AG10803 (cell line): ENCODE measurements at places on chromosomes 3 and 15.

- no peak for DNase-seq
These were observed 3.9 kb downstream of the UPK1B start for GRCh38 chr3:119177321-119177720.

DNA sequence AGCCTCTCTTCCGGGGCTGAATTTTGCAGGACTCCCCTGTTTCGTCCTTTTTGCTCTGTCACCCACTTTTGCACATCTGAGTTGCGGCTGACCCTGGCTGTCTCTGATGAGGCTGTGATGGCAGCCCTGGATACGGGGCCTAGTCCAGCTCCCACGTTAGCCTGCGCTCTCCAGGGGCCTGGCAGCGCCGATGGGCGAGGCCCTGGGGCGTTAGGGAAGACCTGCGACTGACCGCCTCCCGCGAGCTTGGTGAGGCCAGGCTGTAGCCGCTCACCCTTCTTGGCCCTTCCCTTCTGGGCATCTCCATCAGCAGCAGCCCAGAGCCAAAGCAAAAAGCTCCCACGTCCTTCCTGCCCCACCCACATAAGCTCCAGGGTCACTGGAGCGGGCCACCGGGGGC, 85.2 kb downstream of the FBLN2 start:
- DNase-seq, result no peak

GRCh38 chr3:61657689-61658088, 96.3 kb downstream of the PTPRG start:
- no peak for DNase-seq

- peak; percentile 71 for DNase-seq
These were observed 18.4 kb downstream of the ZBTB38 start for GRCh38 chr3:141386611-141387111.

DNA sequence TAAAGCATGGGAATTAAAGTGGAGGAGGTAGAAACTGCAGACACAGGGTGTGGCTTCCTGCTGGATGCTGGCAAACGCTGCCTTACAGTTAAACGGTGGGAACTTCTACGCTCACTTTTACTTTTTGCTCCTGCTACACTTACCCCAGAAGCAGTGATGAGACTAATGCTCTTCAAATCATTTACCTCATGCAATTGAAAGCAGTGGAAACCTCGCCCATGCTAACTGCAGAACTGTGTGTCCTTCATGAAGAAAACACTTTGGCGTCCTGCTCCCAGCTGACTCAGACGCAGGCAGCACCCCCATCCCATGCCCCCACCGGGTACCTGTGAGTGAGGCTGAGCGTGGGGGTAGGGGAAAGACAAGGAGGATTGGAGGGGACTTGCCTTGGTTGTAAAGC, 31.8 kb downstream of the UPK1B start:
- DNase-seq, result no peak

DNA sequence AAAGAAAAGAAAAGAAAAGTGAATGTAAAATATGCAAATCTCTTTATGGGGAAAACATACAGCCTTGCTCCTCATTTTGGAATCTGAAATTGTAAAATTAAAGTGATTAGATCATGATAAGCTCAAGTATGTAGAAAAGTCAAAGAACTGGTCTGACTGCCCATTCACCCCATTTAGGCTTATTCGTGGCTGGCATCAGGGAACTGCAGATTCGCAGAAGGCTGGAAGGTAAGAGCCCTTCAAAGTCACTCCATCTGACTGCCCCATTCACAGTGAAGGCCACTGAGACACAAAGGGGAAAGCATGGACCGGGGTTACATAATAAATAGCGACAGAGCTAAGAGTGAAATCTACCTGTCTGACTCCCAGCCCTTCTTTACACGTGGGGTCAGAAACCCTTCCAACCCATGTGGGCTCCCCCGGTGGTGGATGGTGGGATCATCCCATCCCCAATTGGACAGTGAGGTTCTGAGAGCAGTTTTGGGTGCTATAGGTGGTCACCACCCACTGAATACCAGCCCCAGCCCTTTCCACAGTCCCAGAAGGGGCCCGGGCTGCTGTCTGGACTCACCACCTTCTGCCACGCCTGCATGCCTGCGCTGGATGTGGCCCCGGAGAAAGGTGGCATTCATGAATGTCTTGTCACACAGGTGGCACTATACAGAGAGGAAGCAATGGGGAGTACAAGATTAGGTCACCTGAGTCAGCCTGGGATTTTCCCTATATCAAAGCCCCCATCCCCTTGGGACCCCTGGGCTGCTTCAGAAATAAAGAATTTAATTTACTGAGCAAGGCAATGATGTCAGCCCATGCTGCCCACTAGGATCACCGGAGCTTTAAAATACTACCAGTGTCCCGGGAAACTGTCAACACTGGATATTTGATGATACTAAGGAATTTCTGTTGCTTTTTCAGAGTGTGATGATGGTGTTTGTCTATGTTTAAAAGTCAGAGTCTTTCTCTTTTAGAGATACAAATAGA, 17.9 kb downstream of the DZIP1L start:
- DNase-seq, result no peak
